Stimulated activated CD8-positive, alpha-beta memory T cell treated with anti-CD3 and anti-CD28 coated beads, Interleukin-4, amount 100 ng/mL, for 1 hour (primary cell): ENCODE measurements at places on chromosomes 11 and 22.

DNA sequence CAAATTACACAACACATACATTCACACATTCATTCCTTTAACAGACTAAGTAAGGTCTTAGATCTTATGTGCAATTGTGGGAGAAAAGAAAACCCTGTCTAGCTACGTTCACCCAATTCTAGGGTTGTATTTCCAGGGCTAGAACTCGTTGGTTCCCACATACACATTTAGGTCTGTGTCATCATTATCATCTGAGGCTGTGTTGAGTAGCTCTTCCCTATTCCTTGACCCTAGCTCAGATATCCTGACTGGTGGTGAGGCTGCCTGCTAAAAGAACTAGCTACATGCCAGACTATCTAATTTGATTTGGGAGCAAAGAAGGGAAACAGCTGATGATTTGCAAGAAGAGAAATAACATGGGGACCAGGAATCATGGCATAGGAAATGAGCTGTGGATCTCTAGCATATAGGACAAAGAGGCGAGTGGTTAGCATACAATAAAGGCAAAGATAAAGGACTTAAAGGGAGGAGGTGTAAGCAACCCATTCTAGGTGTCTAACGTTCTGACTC, 27.5 kb upstream of the OR10G7 start:
- no peak for DNase-seq

- no peak for DNase-seq
These were observed 428 bp downstream of the CDKN1C start for GRCh38 chr11:2885017-2885677.

DNA sequence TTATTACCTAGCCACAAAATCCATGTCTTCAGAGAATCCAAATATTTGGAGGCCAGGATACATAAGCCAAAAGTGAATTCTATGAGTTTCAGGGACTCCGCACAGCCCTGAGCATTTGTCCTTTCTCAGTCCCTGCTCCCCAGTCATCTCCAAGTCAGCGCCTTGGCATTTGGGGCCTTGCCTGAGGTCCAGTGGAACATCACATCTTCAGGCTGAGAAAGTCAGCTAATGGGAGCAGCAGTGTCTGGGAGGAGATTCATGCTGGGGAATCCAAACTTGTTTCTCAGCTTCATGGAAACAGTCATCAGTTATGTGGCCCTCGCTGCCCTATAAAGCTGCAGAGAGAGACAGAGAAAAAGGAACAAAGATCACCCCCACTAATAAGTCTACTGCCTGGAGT, 70.9 kb downstream of the BARX2 start:
- no peak for DNase-seq

DNA sequence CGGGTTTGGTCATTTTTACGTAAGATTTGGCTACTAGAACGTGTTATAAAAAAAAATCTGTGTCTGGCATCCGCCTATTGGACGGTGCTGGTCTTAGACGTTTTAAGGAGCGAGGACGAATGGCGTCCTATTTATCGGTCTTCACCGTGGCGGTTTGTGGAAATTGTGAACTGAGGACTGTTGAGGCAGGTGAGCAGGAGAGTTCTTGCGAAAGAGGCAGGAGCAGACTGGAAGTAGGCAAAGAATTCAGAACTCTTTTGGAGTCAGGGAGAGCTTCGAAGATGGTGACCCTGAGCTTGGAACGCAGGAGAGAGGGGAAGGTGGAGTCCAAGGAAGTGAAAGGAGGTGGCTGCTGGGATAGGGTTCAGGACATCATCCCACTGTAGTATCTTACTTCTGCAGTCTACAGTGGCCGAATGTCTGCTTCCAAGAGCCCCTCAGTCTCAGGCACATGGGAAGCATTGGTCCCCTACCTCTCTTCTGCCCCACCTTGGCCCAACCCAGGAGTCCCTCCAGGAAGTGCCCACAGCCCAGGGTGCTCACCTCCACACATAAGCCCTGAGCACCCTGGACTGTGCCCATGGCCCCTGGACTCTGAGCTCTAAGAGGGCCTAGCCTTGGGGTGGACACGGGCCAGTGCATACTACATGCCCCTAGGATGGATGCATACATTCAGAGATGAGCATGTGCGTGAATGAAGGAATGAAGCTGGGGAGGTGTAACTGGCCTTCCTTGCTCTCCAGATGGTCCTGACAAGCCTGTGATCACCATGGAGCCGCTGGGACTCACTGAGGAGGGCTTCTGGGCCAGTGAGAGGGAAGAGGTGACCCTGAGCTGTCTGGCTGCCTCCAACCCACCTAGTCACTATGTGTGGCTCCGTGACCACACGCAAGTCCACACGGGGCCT, 3.7 kb downstream of the VSIG10L2 start:
- DNase-seq = no peak

- no peak for DNase-seq
These were observed 3.9 kb upstream of the NUP160 start for GRCh38 chr11:47852053-47852452.

- DNase-seq = no peak
These were observed 104.5 kb upstream of the RAG2 start for GRCh38 chr11:36702330-36703054.

GRCh38 chr22:26461188-26461810, 22.3 kb downstream of the HPS4 start:
- no peak for DNase-seq

- no peak for DNase-seq
These were observed 169.3 kb downstream of the CTTN start for GRCh38 chr11:70567680-70568034.

DNA sequence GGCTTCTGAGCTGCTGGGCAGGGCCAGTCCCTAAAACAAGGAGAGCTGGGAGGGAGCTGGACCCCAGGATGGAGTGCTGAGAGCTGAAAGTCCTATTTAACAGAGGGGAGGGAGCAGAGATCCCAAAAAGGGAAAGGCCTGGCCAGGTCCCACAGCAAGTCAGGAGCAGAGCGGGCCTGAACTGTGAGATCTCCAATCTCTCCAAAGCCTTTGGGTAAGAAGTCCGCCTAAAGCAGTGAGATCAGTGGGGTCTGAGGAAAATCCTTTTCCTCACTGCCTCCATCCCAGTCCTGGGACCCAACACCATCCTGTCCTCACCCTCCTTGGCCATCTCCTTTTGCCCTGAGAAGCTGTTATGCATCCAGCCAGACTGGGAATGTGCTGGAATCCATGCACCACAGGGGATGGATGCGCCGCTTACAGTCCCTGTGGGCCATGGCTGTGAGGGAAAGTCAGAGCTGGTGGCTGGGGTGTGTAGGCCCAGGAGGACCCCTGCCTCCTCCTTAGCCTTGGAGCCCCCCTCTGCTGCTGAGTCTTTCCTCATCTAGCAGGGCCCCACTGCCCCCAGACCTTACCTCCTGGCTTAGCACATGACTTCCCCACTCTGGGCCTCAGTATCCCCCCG, 8.6 kb downstream of the LRRC75B start:
- DNase-seq = no peak

DNA sequence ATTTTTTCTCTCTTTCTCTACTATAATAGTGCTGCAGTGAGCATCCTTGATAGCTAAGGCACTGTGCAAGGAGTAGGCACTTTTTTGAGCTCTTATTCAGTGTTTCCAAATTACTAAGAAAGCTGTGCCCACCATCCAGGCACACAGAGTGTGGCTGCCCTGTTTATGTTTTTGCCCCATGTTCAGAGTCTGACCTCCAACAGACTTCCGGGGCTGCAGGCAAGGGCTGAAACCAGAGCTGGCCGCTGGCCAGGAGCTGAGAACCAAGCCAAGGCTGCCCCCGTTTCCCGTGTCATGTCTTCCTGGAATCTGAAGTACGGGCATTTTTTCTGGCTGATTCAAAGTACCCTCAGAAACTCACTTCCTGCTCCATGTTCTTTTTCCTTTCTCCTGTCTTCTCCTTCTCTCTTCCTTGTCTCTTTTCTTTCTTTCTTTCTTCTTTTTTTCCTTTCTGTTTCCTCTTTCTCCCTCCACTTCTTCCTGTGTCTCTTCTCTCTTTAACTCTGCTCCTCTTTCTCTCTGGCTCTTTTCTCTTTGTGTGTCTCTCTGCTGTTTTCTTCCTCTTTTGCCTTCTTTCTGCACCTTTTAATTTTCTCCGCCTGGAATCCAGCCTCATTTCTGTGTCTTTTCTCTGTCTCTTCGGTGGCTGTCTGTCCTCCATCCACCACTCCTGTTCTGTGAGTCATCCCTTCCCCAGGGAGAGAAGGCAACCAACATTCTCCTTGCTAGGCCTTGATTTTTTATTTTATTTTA, 17.0 kb upstream of the KCTD14 start:
- no peak for DNase-seq

GRCh38 chr11:70066628-70067027, 11.5 kb upstream of the ANO1 start:
- no peak for DNase-seq

- DNase-seq = no peak
These were observed 58.8 kb downstream of the PHF21B start for GRCh38 chr22:44950806-44951509.

GRCh38 chr11:6268820-6269219, 9.2 kb downstream of the CCKBR start:
- DNase-seq = no peak

- no peak for DNase-seq
These were observed 635 bp upstream of the LDHA start for GRCh38 chr11:18393581-18394274.

- DNase-seq = no peak
These were observed 31.2 kb downstream of the OTOG start for GRCh38 chr11:17578296-17578695.

DNA sequence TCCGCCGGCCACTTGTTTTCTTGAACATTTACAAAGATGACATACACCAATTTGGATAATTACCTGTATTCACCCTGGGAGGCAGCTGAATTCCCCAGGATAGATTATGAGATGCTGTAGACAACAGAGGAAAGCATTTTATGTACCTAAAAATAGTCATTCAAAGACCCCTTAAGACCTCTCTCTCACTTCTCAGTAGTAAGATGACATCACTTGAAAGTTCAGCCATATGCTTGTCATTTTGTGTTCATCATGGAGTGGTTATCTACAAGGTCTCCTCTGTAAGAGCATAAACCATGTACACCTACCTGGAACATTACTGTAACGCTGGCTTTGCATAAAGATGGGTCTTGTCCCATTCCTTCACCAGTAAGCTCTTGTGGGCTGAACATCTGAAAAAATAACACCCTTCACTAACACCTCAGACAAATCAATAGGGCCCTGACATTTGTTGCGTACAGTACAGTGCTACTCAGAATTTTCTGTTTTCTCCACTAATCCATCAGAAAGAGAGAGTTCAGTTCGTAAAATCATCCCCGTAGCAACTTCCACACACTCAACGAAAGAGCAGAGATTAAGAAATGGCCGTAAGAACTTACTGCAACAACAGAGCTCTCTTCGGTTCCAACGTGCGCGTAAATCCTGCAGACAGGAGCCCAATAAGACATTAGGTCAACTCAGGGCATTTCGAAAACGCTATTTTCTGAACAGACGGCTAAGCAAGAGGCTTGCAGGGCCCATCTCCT, 15.6 kb upstream of the WDR74 start:
- DNase-seq = no peak

DNA sequence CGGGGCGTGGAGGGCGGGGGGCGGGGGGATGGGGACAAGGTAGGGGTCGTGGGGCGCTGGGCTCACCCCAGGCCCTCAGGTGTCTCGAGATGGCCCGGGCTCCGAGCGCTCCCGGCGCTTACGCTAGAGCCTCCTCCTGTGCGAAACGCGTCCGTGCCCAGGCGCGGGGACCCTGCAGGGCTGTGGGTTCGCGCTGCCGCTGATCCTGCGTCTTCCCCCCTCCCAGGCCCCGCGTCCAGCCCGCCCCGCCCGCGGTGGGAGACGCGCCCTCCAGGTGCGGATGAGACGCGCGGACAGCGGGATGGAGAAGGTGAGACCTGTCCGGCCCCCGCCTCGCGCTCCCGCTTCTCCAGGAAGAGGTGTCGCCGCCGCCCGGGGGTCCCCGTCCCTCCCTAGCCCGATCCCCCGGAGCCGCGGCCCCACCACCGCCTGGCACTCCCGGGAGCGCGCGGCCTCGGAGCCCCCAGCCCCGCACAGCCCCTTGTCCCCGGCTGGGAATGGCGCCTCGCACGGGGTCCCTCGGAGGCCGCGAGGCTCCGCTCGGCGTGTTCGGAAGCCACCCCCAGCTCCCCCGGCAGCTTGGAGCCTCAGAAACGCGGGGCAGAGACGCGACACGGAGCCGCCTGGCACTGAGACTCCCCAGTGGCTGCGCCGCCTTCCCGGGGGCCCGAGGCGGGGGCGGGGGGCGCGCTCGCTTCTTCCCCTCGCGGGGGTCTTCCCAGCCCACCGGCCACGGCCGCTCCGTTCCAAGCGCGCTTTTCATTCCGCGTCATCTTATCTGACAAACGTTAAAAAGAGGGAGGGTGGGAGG, 27.6 kb upstream of the TOLLIP start:
- no peak for DNase-seq

GRCh38 chr11:69491071-69492031, 9.9 kb downstream of the LINC01488 start:
- DNase-seq = no peak

DNA sequence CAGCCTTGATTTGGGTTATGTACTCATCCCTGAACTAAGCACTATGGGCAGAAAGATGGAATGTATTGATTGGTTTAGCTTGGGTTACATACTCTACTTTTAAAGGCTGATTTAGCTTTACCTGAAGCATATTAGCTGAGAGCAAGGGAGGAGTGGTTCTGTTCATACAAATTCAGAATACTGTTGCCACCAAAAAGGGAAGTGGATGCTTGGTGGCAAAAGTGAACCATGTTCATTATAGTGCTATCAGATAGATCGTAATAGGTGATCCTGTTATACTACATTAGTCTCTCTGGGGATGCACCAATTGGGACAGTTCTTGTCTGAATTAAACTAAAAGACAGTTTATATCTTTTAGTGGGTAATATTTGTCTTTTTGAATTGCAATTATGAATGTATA, 44.5 kb upstream of the RRM1 start:
- DNase-seq = no peak

- no peak for DNase-seq
These were observed 34.9 kb downstream of the SYN3 start for GRCh38 chr22:33023153-33023827.

GRCh38 chr11:14585438-14585837, 58.2 kb upstream of the PDE3B start:
- DNase-seq = no peak

GRCh38 chr22:26589367-26589844, 526 bp downstream of the TPST2 start:
- DNase-seq = no peak

- no peak for DNase-seq
These were observed 43.2 kb downstream of the MACROD1 start for GRCh38 chr11:64122411-64123410.
